Stimulated activated CD8-positive, alpha-beta memory T cell treated with anti-CD3 and anti-CD28 coated beads, Interleukin-15, amount 100 ng/mL, for 24 hours (primary cell): ENCODE measurements at places on chromosomes 3 and 15.

DNA sequence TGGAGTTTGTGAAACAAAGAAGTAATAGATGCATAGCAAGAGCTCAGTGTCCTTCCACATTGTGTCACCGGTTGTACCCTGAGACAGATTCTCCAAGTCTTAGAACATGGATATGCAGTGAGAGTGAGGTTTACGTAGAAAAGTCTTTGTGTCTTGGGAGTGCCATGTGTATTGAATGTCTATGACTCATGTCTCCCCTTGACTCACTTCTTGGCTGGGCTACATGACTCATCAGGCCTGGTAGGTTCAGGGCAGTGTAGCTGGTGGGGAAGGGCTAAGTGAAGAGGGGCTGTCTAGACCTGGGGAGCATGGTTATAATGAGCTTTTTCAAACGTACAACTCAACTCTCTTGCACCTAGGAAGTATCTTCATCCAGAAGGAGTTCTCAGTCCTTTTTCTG, 167.4 kb downstream of the GAP43 start:
- DNase-seq = no peak

DNA sequence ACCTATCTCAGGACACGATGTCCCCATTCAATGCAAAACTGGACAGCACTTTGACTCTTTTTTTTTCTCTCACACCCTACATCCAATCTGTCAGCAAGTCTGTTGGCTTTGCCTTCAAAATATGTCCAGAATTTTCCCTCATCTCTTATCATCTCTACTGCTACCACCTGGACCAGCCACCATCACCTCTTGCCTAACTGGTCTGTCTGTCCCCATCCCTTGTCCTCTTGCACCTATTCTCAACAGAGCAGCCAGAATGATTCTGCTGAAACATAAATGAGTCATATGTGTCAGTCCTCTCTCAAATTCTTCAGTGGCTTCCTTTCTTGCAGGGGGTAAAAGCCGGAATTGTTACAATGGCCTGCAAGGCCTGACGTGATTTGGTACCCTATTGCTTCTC, 105.8 kb downstream of the CYP19A1 start:
- no peak for DNase-seq

DNA sequence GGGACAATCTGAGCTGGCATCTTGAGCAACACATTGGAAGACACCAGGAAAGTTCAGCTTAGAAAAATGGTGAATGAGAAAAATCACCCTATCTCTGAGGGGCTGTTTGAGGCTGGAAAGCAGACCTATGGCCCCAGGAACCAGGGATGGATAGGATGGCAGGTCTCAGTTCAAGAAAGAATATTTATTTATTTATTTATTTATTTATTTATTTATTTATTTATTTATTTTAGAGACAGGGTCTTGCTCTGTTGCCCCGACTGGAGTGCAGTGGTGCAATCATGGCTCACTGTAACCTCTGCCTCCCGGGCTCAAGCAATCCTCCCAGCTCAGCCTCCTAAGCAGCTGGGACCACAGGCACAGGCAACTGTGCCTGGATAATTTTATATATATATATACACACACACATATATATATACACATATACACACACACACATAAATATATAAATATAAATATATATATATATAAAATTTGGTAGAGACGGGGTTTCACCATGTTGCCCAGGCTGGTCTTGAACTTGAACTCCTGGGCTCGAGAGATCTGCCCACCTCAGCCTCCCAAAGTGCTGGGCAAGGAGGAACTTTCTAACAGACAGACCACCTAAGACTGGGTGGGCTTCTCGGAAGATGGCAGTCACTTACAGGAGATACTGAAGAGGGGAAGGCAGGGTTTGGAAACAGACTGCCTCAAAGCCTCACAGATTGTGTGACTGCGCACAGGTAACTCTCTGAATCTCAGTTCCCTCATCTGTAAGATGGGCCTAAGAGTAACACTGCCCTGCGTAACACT, 29.7 kb downstream of the CCDC13 start:
- no peak for DNase-seq

DNA sequence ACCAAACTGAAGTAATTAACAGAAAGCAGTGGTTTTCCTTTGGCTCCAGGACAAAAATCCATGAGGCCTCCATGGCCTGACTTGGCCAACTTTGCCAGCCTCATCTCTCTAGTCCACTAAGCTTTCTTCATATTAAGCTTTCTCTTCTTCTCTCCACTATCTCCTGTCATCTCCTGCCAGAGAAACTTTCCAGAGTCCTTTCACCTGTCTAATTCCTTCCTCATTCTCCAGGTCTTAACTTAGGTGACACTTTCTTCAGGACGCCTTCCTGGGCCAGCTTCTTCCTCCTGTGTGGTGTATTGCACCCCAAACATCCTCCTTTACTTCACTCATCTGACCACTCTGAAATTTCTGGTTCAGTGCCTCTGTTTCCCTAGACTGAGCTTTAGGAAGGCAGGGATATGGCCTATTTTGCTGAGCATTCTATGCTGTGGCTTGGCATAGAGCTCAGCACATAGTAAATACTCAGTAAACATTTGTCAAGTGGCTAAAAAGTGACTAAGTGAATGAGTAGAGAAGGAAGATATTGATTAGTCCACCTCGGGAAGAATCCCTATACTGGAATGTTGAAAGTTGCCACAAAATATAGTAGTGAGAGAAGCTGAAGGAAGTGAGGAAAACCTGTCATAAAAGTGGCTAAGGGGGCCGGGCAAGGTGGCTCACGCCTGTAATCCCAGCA, 34.6 kb upstream of the IGF2BP2 start:
- DNase-seq = no peak

DNA sequence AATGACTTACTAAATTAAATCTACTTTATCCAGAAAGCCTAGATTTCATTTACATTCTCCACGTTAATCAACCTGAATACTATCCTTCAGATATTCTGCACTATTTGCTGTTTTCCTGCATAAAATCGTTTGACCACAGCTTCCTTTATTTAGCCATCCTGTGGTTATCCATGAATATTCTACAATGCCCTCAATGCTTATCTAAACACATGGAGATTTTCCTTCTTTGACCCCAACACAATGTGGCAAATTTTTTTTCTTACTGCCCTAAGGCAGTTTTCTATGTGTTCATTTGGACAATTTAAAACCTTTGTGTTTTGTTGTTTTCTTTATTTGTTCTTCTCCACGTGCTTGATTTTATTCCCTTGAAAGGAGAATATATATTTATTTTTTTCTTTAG, 495.5 kb upstream of the ROBO1 start:
- DNase-seq = no peak

DNA sequence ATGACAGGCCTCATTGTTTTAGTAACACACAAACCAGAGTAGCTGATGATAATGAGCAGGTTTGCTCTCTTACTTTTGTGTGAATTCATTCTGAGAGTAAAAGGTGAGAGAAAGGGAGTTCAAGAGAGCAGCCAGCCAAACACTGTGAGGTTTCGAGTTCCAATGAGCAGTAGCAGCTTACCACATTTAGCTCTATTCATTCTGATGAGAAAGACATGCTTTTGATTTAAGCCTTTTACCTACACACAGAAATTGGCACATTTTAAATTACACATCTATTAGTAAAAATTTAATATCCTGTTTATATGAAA, 28.0 kb downstream of the GLDN start:
- no peak for DNase-seq

- DNase-seq = no peak
Measured at GRCh38 chr15:63849906-63850305, 16.2 kb upstream of the HERC1 start.

- no peak for DNase-seq
Measured at GRCh38 chr15:93859176-93859575, 372.2 kb upstream of the MCTP2 start.

DNA sequence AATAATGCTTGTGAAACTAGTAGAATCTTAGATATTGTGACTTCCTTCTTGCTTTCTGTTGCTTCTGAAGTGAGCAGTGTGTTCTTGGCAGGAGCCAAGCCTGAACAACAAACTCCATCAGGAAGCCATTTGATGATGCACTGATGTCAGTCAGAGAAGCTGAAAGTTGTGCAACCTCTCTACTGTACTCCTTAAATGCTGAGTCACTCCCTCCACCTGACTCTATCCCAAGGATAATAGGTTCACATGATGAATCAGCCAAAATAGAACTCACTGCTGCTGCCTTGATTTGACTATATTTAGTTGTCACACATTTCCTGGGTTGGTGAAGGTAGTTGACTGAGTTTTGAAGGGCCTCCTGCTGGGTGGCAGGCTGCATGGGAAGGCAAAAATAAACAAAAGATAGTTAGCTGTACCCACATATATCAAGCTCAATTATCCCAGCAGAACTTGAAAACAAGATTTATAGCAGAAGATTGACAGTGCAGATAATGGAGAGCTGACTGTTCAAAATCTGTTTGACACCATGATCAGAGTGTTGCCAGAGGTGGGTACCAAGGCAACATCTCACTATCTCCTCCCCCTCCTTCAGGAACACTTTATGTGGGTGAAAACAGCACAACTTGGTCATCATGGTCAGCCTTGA, 328.4 kb upstream of the DPH6 start:
- no peak for DNase-seq

- DNase-seq = no peak
Measured at GRCh38 chr3:131324923-131325322, 56.7 kb upstream of the NUDT16 start.

DNA sequence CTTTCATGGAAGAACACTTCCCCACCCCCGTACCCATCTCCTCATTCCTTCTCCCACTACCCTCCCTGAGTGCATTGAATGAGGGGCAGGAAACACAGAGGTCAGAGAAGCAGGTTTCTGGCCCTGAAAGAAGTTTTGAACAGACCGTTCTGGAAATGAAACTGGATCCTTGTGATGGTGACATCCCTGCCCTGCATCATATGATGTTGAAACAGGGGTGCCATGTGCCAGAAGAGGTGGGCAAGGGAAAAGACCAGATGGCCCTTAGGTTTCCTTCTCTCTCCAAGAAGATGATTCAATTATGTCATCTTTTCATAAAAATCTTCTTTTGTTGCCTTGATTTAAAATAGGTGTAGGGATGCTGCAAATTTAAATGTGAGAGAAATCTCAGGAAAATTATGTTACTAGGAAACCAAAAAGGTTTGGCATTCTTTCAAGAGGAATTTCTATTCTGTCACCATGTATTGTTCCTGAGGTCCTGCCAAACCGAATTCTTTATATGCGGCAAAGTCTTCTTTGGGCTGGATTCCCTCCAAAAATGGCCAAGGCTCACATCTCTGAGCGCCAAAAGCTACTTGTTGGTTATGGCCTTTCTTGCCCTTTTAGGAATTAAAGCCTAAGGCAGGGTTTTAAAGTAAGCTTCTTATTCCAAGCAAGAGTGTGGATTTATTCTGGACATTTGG, 19.9 kb upstream of the TNFAIP8L3 start:
- no peak for DNase-seq

DNA sequence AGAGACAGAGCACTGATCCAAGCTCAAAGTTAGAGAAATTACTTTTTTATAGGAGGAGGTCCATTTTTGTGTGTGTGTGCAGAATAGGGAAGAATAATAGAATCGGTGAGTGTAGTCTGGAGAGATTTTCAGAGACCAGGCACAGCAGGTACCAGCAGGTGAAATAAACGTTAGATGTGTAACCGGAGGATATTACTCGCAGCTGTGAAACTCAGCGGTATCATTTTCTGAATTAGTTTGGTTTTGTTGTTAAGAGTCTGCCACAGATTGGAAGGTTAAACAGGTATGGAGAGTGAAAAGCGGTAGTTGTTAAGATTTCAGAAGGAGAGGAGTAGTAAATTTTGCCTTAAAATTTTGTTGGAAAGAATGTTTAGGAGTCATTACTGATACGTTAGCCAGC, 69.9 kb downstream of the RGMA start:
- DNase-seq = no peak

DNA sequence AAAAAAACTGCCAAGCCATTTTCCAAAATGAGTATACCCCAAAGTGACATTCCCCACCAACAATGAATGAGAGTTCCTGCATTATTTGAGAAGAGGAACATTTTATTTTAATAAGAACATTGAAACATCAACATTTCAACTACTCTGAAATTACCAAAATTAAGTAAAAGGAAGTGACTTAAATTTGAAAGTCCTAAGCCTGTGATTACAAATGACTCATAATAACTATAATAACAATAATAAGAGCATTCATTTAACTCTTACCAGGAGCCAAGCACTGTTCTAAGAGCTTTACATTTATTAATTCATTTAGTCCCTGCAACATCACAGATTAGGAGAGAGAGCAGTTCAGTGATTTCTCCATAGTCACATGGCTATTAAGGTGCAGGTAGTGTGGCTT, 32.4 kb downstream of the LRRC28 start:
- DNase-seq = no peak

DNA sequence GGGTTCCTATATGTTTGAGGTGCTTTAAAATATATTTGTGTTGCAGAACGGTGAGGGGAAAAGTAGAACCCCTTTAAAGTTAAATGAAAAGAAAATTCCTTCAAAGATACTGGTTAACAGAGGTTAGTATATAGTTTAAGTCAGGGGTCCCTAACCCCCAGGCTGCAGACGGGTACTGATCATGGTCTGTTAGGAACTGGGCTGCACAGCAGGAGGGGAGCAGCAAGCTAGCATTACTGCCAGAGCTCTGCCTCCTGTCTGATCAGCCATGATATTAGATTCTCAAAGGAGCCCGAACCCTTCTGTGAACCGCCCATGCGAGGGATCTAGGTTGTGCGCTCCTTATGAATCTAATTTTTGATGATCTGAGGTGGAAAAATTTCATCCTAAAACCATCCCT, 37.5 kb upstream of the RFX7 start:
- DNase-seq = no peak

- DNase-seq = no peak
Measured at GRCh38 chr15:49709646-49710214, 88.9 kb downstream of the DTWD1 start.

DNA sequence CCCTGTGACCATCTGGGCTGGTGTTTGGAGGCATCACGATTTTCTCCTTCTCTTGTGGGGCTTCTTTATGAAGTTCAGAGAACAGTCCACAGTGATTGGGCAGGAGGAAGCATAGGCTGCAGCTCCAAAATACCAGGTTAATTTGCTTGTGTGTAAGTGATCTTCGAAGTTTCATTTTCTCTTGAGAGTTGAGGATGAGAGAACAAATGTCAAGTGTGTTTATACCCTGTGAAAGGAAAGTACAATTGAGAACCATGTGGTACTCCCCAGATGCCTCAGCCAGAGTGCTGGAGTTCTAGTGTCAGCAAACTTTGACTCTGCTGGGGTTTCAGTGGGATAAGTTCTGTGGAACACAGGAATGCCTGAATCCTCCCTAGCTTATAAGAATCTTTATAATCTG, 357.1 kb upstream of the CFAP20DC start:
- no peak for DNase-seq

DNA sequence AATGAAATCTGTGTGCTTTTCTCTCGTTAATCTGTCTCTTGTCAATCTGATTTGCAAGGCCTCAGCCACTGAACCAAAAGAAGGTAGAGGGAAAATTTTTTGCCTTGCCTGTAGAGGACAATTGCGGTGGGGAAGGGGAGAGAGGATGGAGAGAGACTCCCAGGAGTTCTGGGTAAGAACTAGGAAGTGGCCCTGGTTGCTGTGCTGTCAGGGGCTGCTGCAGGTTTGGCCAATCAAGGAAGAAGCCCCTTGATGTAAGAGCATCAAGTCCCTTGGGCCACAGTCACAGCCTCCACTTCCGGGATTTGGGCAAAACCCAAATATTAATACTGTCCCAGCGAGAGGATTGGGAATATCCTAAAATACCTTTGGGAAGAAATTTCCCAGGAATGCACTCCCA, 43.3 kb downstream of the TRANK1 start:
- no peak for DNase-seq

GRCh38 chr15:23441204-23441603, 5.8 kb downstream of the GOLGA6L2 start:
- DNase-seq = no peak
